T-helper 17 cell (primary cell): ENCODE measurements at places on chromosomes 11 and 22.
A peak's percentile ranks its signal among the peaks of the same experiment; 100 is the strongest.

DNA sequence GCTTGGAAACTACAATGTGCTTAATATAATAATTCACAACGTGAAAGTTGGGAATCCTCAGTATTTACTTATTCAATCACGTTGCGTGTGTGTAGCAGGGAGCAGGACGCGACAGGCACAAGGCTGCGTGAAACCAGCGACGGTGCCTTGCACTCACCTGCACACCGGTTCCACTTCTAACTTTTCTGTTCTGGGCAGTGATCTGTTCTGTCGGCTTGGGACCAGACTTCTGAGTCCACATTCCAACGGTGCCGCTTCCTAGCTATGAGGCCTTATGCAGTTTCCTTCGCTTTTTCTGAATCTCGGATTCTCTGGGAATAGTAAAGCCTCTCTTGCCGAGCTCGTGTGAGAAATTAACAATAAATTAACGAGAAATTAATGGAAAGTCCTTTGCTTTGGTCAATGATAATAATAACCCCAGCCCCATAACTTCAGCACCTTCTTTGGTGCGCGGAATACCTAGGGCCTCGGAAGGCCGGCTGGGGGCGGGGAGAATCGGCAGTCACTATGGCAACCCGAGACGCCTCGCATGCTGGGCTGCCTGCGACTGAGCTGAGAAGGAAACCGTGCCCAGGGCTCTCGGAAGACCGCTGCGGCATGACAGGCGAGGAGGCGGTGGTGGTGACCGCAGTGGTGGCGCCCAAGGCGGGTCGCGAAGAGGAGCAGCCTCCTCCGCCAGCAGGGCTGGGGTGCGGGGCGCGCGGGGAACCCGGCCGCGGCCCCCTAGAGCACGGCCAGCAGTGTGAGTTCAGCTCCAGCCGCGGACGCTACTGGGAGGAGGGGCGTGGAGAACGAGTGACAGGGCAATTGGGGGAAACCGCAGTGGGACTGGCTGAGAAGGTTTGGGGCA is at the start of gene C11orf97:
Gene C11orf97 (plus strand): TSS at position 530 of the 850 bp plus-strand sequence. CDS start 68 bp downstream, at position 598.
- DNase-seq, result peak; percentile 14

GRCh38 chr22:22791438-22792181 is 96.0 kb upstream of the IGLL5 start:
- DNase-seq, result no peak

GRCh38 chr11:70497536-70498075 is 99.3 kb downstream of the CTTN start:
- no peak for DNase-seq

DNA sequence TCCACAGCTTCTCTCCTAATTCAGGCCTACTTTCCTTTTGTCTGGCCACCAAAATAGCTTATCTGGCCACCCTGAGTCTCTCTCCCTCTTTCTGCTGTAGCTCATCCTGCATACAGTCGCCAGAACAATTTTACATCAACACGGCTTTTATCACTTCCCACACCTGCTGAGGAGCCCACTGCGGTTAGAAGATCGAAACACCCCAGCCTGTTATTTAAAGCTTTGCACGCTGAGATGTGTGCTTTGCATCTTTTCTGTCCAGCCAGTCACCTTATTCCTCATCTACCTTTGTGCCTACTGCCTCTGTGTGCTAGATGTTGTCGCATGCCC is 96.0 kb downstream of the COMMD9 start:
- no peak for DNase-seq

DNA sequence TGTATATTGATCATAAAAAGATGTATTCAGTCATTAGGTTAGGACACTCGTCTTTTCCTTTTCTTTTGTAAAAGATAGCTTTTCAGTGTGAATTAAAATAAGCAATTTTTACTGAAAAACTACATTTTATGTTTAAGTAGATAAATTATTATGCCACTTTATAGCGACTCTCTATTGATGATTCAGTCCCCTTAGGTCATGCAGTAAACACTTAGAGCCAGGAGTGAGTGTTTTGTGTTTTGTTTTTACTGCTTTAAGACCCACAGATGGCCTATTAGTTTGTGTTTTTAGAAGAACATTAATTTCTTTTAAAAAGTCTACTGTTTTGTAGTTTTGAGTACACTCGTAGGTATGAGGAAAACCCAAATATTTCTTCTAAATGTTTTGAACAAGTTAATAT is 86.6 kb downstream of the YAP1 start:
- no peak for DNase-seq

GRCh38 chr22:17664414-17665055 is 26.0 kb downstream of the BCL2L13 start:
- no peak for DNase-seq

DNA sequence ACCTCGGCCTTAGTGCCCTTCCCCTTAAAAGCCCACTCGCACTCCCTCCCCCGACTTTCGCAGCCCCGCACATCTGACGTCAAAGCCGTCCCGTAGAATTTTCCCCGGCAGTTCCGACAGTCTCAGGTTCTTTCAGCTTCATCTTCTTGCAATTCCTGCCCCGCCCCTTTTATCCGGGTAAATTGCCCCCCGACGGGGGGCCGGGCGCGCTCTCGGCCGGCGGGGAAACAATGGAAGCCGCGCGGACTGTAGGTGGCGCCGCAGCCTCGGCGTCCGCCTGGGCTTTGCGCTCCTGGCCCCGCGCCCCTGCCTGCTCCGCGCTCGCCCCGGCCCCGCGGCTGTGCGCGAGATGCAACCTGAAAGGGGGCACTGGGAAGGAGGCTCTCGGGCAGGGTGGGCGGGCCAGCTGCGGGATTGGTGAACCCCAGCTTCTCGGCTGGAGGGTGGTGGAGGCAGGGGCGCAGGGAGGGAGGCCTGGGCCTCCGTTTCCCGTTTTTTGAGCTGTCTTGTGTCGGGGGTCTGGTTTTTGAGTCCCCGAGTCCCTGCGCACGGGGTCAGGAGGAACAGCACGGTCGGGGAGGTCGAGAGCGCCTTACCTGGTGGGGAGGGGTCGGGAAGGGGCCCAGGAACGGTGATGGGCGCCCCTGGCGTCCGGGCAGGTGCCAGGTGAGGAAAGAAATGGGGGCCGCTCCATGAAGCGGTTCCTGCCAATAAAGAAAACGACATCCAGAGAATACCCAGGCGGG is 859 bp upstream of the FGF19 start:
- no peak for DNase-seq

DNA sequence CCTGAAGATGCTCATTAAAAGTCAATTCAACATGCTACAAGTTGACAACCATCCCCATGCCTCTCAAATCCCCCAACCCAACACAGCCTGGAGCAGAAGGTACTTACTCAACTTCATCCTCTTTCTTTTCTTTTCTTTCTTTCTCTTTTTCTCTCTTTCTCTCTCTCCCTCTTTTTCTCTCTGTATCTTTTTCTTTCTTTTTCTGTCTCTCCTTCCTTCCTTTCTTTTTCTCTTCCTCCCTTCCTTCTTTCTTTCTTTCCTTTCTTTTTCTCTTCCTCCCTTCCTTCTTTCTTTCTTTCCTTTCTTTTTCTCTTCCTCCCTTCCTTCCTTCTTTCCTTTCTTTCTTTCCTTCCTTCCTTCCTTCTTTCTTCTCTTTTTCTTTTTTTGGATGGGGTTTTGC is 135.7 kb upstream of the SEZ6L start:
- no peak for DNase-seq

- no peak for DNase-seq
Measured at GRCh38 chr11:13364388-13364787, 86.8 kb downstream of the BMAL1 start.

GRCh38 chr11:105148241-105148640 is 8.7 kb upstream of the CARD18 start:
- no peak for DNase-seq

- no peak for DNase-seq
Measured at GRCh38 chr11:118715245-118715831, 35.9 kb upstream of the TREH start.

DNA sequence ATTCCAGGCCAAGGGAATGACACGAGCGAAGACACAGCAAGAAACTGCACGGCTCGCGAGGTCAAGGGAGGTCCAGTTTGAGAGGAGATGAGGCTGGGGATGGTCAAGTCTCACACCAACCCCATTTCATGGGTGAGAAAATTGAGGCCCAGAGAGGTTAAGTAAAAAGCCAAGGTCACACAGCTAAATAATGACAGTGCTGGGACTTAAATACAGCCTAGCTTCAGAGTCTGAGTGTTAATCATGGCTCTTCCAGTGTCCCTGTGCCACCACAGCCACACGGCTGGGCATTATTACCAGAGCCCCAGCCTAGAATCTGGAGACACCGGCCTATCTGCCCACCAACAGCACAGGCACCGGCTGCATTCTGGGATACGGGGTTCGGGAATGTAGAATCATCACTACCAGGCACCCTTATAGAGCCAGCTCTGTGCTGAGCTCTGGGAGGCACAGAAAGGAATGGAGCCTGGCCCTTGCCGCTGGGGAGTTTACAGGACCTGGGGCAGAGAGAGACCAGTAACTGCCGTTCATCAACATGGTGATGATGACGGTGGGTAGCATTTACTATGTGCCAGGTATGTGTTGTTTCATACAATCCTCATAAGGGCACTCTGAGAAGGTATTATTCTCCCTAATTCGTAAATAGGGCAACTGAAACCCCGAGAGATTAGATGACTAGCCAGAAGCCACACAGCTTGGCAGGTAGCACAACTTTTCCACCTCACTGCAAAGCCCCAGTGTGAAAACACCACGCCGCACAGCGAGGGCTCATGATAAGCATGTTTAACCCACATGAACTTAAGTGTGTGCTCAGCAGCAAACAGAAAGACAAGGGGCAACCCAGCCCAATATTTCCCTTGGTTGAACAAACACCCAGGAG is 51.8 kb downstream of the CD6 start:
- DNase-seq, result no peak

- DNase-seq, result no peak
Measured at GRCh38 chr11:1992111-1992510, 5.5 kb downstream of the H19 start.

DNA sequence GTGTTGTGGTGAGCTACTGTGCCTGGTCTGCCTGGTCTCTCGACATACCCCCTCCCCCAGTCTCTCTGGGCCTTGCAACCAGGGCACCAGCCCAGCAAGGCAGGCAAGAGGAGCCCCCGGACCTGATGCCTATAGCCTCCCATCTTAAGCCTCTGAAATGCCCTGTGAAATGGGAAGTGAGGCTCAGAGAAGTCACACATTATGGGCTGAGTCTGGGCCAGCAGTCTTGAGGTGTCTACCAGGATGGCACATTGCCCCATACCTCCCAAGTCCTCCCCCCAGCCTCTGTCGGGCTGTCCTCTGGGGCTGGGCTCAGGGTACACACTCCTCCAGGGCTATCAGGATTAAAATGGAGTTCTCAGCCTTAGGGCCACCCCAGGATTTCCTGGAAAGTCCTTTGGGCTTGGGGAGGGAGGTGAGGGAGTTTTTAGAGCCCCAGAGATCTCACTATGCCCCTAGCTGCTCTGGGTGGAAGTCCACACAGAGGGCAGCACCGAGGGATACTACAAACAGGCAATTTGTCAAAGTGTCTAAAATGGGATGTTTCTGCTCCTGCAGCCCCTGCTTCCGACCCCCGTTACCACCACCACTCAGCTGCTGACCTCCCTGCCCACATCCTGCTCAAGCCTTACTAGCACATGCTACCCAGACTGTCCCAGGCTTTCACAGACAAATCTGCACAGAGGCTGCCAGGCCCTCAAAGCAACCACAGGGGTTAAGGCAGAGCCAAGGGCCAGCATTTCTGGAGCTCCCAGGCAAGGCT is 3.1 kb upstream of the SH3BP1 start:
- no peak for DNase-seq

DNA sequence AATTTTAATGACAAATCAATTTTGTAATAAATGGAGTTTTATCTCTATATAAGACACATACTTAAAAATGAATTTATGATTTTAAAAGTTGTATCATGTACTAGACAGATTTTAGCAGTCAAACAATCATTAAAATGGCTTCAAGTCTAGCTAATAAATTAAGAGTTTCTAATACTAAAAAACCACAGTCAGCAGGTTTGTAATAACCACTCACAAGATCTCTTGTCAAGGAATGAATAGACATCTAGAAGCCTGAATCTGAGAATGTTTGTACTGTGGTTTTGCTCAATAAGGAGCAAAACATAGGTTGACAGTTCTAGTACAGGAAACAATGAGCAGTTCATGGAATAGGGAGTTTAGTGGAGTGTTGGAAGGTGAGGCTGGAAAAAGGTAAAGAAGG is 81.2 kb downstream of the DEUP1 start:
- no peak for DNase-seq

GRCh38 chr22:46346680-46347405 is 11.3 kb downstream of the TRMU start:
- DNase-seq, result no peak

DNA sequence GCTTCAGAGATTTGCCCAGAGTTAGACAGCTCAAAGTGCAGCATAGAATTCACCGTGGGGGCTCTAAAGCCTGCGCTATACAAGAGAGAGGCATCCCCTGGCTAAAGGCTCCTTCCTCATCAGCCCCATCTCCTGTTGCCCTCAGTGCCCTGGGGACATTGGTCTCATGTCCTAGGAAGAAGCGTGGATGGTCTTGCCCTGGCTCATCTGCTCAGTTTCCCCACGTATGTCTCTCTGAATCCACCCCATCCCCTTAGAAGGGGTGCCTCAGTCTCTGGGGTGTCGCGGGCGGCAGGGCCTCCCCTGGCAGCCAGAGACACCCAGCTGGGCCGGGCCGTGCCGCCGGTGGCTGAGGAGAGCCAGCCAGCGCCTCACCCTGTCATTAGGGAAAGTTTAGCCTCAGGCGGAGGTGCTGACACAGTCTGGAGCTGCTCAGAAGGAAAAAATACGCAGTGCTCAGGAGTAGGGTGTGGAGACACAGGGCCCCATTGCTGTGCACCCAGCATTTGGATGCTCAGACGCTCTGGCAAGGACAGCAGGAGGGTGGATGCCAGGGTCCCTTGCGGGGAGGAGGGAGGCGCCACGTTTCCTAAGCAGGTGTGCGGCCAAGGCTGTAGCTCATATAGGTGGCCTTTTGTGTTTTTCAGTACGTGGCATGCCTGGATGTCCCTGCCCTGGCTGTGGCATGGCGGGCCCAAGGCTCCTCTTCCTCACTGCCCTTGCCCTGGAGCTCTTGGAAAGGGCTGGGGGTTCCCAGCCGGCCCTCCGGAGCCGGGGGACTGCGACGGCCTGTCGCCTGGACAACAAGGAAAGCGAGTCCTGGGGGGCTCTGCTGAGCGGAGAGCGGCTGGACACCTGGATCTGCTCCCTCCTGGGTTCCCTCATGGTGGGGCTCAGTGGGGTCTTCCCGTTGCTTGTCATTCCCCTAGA is 1.3 kb downstream of the SLC39A13 start:
- DNase-seq, result no peak

DNA sequence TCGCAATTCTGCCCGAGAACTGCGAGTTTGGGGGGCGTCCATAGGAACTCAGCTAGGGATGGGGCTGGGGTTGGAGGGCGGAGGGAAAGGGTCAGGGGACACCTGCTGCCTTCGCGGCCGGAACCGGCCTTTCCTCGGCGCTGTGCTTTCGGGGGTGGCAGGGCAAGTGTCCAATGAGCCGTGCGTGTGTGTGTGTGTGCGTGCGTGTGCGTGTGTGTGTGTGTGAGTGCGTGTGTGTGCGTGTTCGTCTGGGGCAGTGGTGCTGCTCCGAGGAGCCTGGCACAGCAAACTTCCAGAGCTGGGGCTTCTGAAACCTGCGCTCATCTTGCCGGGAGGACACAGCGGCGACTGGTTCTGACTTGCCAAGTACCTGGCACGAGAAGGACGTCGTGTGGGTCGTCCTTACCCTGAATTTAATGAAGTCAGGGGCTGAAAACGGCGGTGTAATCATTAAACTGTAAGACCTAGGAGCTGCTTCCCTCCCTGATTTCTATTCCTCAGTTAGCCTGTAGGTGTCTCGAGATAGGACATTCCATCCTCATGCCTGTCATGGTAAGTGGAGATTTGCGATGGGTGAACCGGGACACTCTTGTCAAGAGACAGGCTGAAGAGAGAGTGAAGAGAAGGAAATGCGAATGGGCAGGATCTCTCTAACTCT is 27.0 kb upstream of the AMOTL1 start:
- DNase-seq, result no peak

GRCh38 chr11:84261707-84262106 is 975.5 kb upstream of the CCDC90B start:
- no peak for DNase-seq
